Stimulated activated CD4-positive, alpha-beta T cell treated with anti-CD3 and anti-CD28 coated beads, TNF-alpha, amount 100 ng/mL, for 48 hours (primary cell): ENCODE measurements at places on chromosomes 5 and 9.

- no peak for DNase-seq
Observed at GRCh38 chr5:76482984-76483383, 79.9 kb downstream of the IQGAP2 start.

DNA sequence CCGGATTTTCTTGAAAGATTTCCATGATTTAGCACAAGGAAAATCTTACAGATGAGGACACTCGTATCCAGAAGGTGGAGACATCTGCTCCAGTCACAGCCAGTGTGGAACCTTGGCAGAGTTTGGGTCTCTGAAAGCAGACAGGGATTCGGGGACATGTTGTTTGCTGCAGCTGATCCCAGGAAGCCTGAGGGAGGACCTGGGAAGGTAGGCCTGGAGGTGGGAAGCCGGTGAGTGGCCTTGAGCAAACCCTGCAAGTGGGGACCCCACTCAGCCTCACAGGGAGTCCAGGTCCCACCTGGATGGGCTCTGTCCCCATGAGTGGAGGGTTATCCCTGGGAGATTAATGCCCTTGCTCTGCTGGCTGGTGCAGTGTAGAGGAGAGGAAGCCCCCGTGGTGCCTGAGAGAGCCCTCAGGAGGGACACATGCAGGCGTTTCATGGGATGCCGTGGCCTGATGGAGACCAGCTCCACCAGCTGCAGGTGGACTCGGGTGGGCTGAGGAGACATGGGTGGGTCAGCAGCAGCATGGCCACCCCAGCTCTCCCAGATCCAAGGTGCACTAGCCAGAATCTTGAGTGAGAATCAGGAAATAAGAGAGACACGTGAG is 7.8 kb downstream of the MRPS2 start:
- no peak for DNase-seq

GRCh38 chr5:159412284-159413046 is 82.2 kb upstream of the IL12B start:
- DNase-seq: peak; percentile 40

GRCh38 chr5:144742361-144742760 is 571.7 kb downstream of the KCTD16 start:
- DNase-seq: no peak

DNA sequence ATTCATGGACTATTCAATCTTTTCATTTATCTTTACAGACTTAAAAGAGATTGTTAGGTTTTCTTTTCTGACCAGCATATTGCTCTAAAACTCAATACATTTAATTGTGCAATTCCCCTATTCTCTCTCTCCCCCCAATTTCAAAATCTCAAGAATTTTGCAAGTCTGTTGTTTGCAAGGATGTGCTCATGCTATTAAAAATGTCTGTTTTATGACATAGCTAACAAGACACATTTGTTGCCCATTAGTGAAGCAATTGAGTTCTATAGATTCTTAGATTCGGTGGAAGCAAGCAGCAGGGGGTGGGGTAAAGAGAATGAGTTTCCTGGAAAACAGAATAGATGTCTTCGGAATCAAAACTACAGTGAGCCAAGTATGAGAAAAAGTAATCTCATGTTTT is 8.5 kb upstream of the CSNK1A1 start:
- DNase-seq: no peak

DNA sequence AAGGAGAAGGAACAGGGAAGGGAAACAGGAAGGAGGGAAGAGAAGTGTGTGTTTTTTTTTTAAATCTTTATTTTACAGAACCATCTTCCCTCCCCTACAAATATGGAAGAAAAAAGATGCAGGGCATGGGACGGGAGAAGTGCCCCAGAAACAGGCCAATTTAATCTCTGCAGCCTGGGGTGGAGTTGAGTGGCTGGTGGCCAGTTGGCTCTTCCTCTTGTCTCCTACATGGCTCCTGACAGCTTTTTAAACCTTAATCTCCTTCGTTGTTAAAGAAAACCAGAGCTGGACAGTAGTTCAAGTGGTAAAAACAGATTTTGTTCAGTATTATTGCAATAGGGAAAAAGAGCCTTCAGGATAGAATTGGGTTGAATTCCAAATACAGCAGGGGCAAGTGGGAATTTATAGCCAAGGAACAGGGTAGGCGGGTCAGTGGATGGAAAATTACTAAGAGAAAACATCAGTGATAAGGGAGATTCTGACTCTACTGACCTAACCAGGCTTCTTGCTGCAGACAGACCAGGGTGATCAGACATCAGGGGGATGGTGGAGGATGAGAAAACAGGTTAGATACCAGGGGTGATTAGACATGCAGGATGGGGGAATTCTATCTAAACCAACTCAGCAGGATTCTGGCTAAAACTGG is 125.1 kb upstream of the CLINT1 start:
- DNase-seq: no peak

DNA sequence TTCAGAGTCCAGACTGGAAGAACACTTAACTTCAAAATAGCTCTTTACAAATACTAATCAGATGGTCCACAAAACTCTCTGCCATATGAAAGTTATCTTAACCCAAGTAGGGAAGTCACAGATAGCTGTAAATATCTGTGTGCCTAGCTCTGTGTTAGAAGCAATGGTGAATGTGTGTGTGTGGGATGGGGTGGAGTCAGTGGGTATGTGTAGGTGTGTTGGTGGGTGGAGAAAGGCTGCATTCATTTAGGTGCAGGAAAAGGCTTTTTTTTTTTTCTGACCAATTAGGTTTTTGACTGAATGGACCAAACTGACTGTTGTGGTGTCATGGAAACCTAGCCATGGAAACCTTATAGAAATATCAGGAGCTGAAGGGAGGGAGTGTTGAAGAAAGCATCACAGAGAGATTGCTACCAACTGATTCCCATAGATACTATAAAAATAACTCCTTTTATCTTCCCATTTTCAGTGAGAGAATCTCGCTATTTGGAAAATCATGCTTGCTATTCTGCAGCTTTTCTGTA is 156.2 kb upstream of the NR3C1 start:
- no peak for DNase-seq

DNA sequence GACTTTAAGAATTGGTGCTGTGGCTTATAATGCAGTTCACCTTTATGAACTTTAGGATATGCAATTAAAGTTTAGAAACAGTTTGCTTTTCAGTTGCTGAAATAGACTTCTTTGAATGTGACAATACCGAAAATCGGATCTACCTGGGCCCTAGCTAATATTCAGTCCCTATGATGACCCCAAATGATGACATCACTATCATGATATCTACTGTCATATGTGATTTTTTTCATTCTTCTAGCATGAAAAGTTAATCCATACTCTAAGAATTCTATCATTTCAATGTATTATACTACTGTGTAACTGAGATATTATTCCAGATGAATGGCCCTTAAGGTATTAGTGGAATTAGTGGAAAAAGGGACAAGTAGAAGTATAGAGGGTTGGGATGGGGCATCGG is 487.2 kb upstream of the TUSC1 start:
- DNase-seq: no peak

GRCh38 chr5:80934751-80935150 is 25.4 kb upstream of the RASGRF2 start:
- DNase-seq: no peak
